ENCODE measurements at places on chromosomes 1 and 21.

DNA sequence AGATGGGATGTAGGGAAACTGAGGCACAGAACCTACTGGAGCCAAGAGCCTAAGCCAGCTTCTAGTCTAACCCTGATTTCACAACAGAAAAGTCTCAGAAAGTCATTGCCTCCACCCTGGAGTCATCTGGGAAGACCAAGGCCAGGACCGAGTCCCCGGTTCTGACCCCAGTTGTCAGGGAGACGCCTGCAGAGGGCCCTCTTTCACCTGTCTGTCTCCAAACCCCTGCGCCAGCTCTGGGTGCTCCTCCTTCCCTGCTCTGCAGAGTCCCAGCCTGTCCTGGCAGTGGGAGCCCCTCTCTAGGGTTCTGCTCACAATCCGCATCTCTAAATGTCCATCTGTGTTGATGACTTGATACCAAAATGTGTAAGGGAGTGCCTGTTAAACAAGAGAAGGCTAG lies 149.7 kb downstream of the PGBD5 start:
- DNase-seq: no peak

DNA sequence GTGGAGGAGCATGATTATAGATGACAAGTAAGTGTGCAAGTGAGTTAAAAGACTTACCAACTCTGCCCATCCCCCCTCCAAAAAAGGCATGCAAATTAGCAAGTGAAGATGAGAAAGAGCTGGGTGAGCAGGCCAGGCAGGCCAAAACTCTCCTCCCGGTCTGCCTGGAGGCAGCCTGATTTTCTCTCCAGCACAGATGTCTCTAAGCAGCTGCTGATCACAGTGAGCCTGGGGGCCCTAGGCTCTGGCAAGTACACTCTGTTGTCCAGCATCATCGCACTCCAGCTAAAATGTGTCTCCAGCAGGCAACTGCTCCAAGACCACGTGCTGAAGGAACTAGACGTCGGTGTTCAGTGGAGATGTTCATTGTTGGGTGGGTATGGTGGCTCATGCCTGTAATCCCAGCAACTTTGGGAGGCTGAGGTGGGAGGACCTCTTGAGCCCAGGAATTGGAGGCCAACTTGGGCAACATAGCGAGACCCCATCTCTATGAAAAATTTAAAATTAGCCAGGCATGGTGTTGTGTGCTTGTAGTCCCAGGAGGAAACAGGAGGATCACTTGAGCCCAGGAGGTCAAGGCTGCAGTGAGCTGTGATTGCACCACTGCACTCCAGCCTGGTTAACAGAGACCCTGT lies 56.7 kb upstream of the PUM1 start:
- DNase-seq: no peak

DNA sequence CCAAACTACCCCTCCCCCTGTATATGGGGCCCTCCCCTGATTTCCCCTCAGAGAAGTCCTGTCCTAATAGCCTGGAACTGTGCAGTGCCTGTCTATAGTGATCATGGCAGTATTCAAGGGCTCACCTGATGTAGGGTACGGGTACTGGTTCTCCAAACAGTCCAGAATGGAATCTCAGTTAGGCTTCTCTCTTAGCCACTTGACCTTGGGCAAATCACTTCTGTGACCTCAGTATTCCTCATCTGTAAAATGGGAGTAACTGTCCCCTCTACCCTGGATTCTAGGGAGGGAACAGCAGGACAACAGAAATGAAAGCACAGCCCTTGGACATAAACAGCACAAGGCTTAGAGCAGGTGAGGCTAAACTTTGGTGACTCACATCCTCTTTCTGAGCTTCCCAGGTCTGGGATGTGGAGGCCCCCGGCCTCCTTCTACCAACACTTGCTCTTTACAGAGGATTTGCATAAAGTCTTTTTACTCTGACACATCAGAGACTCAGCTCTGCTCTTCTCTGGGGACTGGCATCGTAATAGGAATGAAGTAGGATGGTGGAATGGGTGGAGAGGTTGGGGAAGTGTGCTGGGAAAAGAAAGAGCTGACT lies 20.0 kb upstream of the PDZK1IP1 start:
- no peak for DNase-seq

DNA sequence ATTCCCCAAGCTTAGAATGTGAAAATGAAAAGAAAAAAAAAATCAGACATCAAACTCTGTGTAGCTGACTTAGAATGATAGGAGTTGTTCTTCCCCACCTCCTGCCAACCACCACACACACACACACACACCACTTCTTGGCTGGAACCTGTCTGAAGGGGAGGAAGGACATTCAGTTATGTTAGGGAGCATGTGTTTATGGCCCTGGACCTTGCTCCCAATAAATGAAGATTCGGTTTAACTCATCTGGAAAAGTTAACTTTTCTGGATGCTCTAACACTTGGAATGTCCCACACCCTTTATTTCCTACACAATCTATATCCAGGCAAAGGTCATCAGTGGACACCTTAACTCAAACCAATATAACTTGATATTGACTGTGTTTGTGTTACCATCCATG lies 112.4 kb downstream of the DAB1 start:
- no peak for DNase-seq

- no peak for DNase-seq
Measured at GRCh38 chr1:183586926-183587325, 3.3 kb downstream of the NCF2 start.

- DNase-seq: no peak
Measured at GRCh38 chr1:174008269-174008668, 13.9 kb downstream of the RC3H1 start.

- DNase-seq: no peak
Measured at GRCh38 chr1:226496453-226497015, 52.0 kb upstream of the STUM start.

GRCh38 chr1:165365341-165365740 lies 8.8 kb upstream of the LMX1A start:
- DNase-seq: no peak

DNA sequence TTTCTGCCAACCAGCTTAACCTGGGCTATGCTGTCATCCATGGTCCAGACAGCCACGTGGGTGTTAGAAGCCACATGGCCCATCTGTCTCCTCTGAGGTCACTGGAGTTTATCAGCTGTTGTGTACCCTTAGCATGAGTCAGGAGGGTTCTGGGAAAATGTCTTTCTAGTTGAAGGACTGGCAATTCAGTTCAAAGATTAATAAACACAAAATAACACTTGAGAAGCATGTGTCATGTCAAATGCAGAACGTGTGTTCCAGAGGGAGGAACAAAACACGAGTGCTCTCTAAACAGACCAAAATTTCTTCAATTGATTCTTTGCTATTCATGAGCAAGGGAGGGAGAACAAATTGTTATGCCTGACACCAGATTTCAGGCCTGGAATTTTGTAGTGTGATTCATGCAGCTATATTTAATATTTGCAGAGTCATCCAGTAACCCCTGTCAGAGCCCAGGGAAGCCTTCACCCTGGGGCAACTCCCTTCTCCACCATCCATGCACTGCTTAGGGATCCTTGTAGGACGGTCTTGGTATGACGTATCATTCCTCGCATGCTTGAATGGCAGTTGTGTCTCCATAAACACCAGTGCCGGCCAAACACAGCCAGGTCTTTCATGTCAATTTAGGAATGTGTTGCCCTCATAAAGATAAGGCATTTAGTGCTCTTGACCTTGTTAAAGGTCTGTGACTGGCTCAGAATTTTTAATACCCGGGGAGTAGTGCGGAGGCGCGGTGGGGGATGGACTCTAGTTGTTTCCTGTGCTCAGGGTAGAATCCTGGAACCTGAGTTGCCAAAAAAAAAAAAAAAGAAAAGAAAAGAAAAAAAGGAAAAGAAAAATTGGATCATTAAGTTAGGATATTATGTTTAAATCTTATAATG lies 27.7 kb upstream of the DYRK1A start:
- DNase-seq: no peak

- no peak for DNase-seq
Measured at GRCh38 chr1:234923626-234924025, 205.0 kb downstream of the TOMM20 start.

GRCh38 chr1:45739137-45739536 lies 11.3 kb downstream of the IPP start:
- no peak for DNase-seq

GRCh38 chr1:177511036-177511435 lies 340.3 kb downstream of the BRINP2 start:
- no peak for DNase-seq

GRCh38 chr1:178412400-178412770 lies 84.4 kb downstream of the CLEC20A start:
- no peak for DNase-seq

DNA sequence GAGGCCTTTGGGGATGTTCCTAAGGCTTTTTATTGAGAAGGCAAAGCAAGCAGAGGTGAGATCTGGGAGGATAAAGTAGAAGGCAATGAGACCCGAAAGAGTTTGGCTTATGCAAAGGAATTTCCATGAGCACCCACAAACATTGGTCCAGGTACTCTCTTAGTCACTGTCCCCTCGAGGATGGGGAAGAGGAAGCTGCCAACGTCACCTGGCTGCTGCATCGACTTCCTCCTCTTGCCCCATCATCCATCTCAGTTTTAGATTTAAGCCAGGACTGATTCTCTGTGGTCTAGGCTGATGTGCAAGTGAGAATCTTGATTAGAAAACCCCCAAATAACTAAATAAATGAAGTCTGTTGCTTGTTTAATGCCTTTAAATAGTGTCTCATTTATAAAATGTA lies 28.7 kb downstream of the RUNX1 start:
- DNase-seq: no peak

- peak; percentile 37 for DNase-seq
Measured at GRCh38 chr1:197200272-197200899, 53.9 kb upstream of the ASPM start.

- DNase-seq: no peak
Measured at GRCh38 chr1:27372808-27373690, 1.6 kb downstream of the FCN3 start.

DNA sequence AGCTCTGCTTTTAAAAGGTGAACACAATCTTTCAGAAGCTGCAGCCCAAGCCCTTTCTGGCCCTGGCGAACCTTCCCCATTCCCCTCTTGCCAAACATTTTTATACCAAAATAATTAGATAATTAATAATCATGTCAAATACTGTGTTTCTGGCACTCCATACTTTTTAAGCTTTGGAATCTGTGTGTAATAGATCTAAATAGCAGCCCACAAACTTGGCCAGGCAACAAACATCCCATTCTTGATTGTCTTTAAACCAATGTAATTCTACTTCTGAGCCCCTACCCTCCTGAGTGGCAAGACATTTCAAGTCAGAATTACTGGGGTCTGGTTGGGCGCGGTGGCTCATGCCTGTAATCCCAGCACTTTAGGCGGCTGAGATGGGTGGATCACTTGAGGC lies 137.7 kb downstream of the NAV1 start:
- DNase-seq: no peak

- DNase-seq: peak; percentile 12
Measured at GRCh38 chr1:171805395-171806115, 24.1 kb downstream of the METTL13 start.

GRCh38 chr1:45009956-45010854 lies 919 bp downstream of the HECTD3 start:
- no peak for DNase-seq

- no peak for DNase-seq
Measured at GRCh38 chr1:162397039-162397448, 14.9 kb downstream of the SH2D1B start.

GRCh38 chr1:233704170-233704897 lies 90.4 kb downstream of the KCNK1 start:
- DNase-seq: no peak

- no peak for DNase-seq
Measured at GRCh38 chr1:92362970-92363369, 64.1 kb downstream of the RPAP2 start.

DNA sequence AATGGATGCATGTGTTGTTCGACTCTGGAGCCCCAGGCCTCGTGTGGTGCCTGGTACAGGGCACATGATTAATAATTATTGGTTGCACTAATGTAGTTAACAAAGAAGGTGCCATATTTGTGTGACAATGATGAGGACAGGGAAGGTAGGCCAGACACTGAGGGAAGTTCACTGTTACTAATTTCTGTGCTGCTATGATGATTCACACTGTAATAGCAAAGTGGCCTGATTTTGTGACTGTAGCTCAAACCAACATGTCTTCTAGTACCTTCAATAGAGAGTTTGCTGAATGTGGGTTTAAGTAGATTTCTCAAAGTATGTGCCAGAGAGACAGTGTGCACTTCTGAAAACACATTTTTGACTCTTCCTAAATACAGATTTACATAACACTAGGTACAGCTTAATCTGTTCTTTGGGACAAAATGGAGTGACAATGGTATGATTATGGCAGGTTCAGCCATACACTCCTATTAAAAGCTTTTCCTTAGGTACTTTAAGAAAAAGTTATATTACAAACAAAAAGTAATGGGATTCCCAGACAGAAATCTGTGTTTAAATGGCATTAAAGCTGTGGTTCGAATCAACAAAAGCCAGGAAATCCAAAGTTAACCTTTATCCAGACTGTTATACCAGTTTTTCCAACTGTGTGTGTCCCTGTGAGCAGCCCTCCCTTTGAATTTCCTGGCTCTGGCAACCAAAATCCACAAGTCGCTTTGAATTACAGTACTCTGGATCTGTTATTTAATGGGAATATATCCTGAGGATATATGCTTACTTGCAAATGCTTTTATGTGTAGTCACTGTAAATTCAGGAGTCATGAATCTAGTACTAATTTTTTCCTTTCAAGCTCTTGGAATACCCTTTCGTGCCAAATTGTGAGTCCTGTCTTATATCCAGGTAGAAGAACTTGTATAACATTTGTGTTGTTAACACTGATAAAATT lies 277.1 kb upstream of the SGIP1 start:
- no peak for DNase-seq

- no peak for DNase-seq
Measured at GRCh38 chr1:218553197-218553596, 208.1 kb downstream of the TGFB2 start.

- no peak for DNase-seq
Measured at GRCh38 chr1:1347663-1348419, 1.4 kb downstream of the DVL1 start.

GRCh38 chr1:235207209-235207565 lies 46.1 kb upstream of the RBM34 start:
- DNase-seq: peak; percentile 67

DNA sequence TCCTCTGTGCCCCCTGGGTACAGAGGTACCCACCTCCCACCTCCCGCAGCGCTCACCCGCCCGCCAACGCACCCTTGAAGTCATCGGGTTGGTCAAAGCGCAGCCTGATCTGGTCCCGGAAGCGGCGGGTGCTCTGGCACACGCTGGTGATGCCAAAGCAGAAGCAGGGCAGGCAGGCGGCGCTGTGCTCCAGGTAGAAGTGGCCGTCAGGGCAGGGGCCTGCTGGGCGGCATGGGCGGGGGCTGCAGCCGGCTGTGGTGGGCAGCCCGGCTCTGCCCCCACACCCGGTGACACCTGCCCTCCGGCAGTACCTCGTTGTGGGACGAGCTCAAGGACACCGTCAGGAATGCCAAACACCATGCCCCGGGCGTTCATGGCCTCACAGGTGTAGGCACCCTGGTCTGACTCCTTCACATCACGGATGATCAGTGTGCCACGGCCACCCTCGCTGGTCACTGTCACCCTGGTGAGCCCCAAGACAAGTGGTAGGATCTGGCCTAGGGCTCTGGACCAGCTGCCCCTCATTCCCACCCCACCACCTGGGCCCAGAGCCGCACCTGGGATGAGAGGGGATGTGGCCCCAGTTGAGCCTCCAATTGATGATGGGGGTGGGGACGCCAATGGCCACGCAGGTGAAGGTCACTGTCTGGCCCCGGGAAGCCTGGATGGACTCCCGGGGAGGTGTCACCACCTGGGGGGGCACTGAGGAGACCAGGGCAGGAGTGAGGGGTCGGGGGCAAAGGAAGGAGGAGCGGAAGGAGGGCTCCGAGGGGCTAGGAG lies 52.5 kb downstream of the HSPG2 start:
- DNase-seq: no peak

GRCh38 chr1:60969971-60970509 lies 112.3 kb upstream of the NFIA start:
- no peak for DNase-seq
